ENCODE measurements at places on chromosomes 16 and 17.

DNA sequence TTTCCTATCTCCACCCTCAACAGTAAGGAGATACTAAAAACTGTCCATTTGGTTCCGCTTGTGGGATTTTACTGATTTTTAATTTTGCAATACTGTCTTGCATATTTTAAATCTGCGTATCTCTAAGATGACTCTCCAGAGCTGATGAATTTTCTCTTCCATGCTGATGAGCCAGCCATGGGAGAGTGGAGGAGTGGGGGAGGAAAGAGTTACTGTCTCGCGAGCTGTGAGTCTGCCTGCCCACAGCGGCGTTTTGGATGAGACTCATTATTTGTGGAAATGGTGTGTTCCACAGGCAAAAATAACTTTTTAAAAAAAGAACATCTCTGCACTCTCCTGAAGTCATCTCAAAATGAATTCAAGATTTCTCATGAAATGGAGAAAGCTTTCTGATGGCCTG lies 34.6 kb upstream of the MYOCD start:
- no peak for DNase-seq

GRCh38 chr16:84459941-84460405 lies 44.5 kb downstream of the MEAK7 start:
- DNase-seq = no peak

- DNase-seq = no peak
Measured at GRCh38 chr17:78020717-78021108, 62.2 kb downstream of the TNRC6C start.

DNA sequence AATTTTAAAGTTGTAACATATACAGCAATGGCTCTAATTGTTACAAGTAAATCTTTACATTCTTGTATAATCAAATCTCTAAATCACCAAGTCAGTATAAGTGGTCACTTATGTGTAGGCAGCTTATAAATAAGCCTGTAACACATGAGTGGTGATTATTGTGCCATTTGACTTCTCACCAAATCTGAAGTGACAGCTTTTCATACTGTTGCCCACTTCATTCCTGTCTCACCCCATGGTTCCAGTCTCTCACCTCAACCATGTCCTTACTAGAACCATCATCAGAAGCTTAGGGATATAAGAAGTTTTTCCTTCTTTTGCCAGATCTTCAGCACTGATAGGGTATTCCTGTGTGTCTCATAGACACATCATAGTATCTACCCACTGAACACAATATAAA lies 23.5 kb downstream of the TNRC6A start:
- DNase-seq = no peak

- no peak for DNase-seq
Measured at GRCh38 chr17:11825572-11826209, 171.6 kb downstream of the ZNF18 start.

- no peak for DNase-seq
Measured at GRCh38 chr16:59181821-59182420, 447.8 kb upstream of the GOT2 start.

- DNase-seq = no peak
Measured at GRCh38 chr16:54930869-54931119, 129 bp downstream of the IRX5 start.

- DNase-seq = no peak
Measured at GRCh38 chr17:2138761-2139160, 83.9 kb downstream of the HIC1 start.

DNA sequence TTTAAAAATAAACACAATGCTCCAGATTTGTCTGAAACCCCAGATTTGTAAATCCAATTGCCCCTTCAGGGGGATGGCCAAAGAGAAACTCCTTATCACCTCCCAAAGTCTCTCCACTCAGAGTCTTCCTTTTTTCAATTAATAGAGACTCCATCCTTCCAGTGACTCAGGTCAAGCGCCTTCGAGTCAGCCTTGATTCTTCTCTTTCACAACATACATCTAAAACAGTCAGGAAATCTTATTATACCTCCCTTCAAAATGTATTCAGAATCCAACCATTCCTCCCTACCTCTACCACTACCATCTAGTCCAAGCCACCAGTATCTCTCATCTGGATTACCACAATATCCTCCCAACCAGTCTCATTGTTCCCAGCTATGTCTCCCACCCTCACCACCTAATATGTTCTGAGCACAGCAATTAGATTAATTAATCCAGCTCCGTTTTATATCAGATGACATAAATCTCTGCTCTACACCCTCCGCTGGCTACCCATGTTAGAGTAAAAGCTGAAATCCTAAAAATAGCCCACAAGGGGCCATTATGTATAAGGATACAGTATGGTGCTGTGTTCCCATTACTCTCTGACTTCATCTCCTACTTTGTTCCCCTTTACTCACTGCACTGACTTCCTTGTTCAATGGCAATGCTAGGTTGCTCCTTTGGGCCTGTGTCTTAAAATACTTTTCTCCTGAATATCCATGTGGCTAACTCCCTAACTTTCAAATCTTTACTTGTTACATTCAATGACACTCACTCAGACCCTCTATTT lies 11.8 kb downstream of the SIAH1 start:
- DNase-seq = no peak

- DNase-seq = no peak
Measured at GRCh38 chr17:65820811-65821210, 259.4 kb upstream of the AXIN2 start.

DNA sequence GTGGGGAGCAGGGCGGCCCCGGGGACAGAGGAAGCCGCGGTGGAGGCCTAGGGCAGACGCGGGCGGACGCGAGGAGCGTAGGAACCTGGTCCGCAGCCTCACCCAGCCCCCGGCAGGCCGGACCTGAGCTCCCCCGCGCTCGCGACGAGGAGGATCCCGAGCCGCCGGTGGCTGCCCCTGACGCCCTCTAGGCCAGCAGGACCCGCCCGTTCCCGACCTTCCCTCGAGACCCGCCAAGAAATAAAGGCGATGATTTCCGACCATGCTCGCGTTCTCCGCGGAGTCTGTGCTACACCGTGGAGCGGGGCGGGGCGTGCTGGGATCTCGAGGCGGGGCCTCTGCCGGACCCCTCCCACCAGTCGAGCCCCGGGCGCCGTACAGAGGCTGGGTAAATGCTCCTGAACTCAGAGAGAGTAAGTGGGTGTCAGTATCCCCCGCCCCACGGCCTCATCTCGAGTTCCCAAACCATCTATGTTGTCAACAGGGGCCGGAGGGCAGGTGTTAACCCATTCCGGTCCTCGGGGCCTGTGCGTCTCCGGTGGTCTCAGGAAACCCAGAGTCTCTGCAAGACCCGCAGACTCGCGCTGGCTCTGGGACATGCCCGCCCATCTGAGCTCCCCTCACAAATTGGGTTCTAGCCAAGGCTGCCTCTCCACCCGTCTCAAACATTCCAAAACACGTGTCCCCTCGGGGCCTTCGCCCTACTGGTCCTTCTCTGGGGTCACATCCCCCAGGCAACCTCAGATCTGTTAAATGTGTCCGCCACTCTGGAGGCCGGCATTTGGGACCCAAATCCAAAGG lies 13.7 kb downstream of the SYCE1L start:
- no peak for DNase-seq

DNA sequence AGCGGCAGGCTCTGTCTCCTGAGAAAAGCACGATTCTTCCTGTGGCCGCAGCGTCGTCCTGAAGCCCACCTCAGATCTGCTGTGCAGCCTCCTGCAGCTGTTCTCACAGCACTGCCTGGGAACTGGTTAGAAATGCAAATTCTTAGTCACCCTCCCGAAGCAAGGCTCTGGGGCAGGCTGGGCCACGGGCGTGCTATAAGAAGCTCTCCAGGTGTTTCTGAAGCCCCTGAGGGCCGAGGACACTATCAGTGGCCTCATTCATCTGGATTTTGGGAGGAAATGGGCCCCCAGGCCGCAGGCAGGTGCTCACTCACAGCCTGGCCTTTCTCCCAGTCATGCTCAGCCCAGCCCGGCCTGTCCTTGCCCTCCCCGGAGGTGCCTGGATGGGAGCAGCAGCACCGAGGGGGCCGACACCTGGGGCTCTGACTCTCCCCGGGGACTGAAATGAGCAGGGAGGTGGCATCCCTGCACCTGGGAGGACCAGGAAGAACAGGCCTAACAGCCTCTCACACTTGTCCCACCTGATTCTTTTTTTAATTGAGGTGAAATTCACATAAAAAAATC lies 10.4 kb upstream of the NLRC3 start:
- DNase-seq = no peak

- DNase-seq = no peak
Measured at GRCh38 chr17:8791248-8791909, 7.8 kb downstream of the MFSD6L start.

DNA sequence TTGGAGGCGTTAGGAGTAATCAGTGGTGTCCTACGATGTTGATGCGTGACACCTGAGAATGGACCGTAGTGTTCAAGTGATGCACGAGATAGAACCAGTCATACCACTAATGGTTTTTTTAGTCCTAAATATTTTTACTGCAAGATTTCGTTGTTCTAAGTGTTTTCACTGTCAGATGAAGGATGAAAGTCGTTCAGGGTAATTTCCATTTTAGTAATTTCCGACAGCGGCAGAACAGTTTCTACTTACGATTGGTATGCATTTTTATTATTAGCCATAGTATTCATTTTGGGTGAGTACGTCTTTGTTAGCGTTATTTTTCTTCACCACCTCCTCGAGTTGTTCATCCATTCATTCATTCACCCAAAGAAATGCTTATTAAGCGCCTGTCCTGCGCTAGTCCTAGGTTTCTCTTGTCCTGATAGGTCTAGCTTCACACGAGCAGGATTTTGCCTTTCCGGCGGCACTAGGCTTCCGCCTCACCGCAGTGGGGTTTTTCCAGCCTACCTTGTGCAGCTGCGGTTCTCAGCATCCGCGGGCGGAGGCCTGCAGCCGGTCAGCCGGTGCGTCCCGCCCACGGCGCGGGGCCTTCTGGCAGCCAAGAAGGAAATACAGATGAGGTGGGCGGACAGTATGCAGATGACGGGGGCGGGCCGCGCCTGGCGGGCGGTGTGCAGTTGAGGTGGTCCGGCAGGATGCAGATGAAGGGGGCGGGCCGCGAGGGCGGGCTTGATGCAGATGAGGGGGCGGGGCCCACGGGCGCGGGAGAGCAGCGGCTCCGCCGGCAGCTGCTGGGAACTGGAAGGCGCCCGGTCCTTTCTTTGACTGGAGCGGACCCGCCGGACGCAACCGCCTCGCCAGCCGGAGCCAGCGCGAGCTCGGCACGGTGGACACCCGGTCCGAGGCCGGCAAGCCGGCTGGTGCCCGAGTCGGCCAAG lies 146.4 kb downstream of the SPECC1 start:
- DNase-seq = peak; percentile 74

DNA sequence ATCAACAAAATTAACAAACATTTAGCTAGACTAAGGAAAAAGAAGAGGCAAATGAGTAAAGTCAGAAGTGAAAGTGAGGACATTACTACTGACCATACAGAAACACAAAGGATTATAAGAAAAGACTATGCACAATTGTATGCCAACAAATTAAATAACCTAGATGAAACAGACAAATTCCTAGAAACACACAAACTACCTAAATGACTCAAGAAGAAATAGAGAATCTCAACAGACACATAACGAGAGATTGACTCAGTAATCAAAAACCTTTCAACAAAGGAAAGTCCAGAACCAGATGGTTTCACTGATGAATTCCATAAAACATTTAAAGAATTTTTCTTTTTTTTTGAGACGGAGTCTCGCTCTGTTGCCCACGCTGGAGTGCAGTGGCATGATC lies 35.7 kb upstream of the MYLK3 start:
- no peak for DNase-seq

DNA sequence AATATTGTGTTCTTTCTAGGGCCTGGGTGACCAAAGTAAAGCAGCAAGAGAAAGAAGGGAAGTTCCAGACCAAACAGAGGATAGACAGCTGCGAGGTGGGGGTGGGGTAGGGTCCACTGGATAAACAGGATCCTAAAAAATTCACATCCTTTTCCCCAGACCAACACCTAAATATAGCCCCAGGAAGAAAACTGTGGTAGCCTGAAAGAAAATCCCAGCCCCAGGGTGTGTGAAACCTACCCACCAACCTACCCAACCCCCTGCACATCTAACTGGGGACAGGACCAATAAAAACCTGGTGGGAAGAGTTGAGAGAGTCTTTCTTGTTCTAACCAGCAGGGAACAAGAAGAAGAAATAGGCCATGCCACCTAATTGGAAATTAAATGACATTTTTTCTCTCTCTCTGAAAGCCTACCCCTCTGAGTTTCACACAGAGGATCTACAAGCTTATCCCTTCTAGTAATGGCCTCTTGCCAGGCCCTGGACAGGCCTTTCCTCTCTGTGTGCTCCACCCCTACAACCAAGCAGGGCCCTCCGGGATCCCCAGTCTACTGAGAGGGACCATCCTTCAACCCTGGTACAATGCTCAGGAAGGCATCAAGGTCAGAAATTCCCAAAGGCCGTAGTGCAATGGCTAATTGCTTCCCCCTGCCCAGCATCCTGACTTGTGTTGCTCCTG lies 12.0 kb downstream of the MYO18A start:
- DNase-seq = no peak

GRCh38 chr17:29449865-29450671 lies 59.9 kb downstream of the TAOK1 start:
- DNase-seq = no peak
